ENCODE measurements at places on chromosomes 7 and 10.

DNA sequence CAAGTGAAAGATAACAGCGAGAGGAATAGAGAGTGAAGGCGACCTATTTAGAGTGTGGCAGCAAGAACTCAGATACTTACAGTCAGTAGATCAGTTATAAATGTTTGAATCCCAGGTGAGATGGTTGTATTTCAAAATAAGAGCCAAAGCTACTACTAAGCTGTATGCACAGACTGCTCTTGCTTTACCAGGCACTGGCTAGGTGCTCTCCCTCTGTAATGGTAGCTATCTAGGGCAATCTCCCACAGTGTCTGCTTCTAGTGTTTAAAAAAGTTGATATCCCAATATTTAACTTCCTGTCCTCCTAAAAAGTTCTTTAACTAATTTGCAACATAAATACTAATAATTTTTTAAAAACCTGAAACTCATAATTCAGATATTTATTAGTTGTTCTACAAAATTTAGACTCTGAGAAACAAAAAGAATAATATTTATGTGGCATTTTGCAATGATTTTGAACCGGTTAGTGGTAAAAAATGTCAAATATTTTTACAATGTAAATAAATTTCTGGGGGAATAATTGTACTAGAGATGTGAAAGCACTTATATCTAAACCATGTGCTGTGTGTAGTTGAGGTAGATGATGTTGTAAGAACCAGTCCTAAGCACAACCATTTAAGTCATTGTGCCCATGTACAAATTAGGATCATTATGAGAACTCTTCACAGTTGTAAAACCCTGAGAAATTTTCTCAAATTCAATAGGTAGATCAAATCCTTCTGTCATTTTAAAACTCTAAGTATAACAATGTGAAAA is 349.3 kb upstream of the SEMA3D start:
- no peak for DNase-seq

DNA sequence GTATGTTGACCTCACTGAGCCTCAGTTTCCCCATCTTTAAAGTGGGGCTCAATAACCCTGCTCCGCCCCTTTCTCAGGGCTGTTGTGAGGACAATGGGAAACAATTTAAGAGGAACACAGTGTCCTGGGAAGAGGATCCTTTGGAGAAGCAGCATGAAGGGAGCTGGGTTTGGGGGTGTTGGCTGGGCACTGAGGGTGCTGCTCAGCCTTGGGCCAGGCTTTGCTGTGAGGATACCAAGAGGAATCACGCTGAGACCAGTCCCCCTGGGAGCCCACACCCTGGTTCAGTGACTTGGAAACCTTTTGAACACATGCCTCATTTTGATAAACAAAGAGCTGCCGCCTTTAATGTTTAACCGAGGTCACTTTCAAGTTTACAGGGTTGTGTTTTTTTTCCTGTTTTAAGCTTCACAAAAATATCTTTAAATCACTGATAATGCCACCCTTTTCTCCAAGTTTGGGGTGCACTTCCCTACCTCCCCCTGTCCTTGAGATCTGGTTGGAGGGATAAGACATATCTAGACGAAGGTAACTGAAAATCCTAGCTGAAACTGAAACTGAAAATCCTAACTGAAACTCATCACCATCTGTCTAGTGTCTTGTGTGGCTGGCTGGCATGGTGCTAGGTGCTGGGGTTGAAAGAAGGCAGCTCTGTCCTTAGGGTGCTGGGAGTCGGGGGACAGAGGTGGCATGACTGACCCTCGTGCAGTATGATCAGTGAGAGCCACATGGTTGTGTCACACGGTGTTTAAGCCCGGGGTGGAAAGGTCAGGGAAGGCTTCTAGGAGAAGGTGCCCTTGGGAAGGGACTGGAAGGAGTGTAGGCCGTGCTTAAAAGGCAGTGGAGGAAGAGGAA is 27.7 kb downstream of the ZNF775 start:
- DNase-seq = peak; percentile 64

DNA sequence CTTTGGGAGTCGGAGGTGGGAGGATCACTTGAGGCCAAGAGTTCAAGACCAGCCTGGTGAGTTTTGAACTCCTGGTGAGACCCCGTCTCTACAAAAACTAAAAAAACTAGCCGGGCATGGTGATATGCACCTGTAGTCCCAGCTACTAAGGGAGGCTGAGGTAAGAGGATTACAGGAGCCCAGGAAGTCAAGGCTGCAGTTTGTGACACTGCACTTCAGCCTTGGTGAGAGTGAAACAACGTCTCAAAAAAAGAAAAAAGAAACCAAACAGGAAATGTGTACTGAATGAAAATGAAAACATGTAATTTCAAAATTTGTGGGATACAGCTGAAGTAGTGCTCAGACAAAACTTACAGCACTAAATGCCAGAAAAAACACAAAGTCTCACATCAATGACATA is 7.6 kb downstream of the ARHGAP12 start:
- peak; percentile 30 for DNase-seq

DNA sequence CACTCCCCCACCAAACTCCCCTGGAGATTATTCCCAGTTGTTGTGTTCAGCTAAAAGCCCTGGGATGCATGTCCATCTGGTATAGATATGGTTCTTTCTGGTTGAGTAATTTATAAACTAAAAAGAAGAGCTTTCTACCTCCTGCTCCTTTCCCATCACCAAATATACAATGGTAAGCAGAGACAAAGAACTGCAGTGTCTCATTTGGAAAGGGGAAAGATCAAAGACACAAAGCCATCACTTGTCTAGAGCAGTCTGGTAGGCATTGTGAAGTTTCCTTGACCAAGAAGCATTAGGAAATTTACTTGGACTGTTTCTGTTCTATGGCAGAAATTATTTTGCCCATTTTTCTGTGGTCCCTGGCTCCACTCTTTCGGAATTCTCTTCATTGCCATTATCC is 24.9 kb upstream of the PANK1 start:
- DNase-seq = no peak
